ENCODE measurements at places on chromosomes 7 and 10.

GRCh38 chr7:140541513-140542227 lies 62.4 kb upstream of the MKRN1 start:
- no peak for DNase-seq

- DNase-seq = no peak
Observed at GRCh38 chr7:151863386-151864079, 13.4 kb downstream of the PRKAG2 start.

DNA sequence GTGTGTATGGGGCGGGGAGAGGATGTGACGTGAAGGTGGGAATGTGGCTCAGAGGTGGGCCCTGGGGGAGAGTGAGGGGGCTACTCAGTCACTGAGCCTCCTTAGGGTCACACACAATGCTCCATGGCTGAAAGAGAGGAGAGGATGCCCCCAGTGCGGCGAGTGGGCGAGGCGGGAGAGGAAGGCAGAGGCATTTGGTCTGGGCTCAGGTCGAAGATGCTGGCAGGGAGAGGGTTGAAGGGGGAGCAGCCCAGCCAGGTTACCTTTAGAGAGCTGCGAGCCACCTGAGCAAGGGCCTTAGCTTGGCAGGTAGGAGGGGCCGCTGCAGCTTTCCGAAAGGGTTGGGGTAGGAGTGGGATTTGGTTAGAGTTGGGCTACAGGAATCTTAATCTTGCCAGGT lies 4.7 kb upstream of the LOXL4 start:
- no peak for DNase-seq

DNA sequence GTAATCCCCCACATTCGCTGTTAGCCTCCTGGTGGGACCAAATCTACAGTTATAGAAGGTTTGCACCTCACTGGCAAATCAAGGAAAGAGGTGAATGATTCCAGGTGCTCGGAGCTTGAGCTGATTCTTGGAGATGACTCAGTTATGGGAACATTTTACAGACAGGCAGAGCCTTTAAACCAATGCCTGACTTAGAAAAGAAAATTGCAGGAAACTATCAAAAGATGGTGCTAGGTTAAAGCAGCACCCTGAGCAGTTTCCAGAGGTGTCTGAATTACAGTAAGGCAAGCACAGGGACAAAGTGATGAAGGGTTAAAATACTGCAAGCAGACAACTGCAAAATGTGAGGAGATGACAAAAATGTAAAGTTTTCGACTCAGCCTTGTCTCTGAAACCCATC lies 2.9 kb downstream of the LRRTM3 start:
- DNase-seq = no peak

DNA sequence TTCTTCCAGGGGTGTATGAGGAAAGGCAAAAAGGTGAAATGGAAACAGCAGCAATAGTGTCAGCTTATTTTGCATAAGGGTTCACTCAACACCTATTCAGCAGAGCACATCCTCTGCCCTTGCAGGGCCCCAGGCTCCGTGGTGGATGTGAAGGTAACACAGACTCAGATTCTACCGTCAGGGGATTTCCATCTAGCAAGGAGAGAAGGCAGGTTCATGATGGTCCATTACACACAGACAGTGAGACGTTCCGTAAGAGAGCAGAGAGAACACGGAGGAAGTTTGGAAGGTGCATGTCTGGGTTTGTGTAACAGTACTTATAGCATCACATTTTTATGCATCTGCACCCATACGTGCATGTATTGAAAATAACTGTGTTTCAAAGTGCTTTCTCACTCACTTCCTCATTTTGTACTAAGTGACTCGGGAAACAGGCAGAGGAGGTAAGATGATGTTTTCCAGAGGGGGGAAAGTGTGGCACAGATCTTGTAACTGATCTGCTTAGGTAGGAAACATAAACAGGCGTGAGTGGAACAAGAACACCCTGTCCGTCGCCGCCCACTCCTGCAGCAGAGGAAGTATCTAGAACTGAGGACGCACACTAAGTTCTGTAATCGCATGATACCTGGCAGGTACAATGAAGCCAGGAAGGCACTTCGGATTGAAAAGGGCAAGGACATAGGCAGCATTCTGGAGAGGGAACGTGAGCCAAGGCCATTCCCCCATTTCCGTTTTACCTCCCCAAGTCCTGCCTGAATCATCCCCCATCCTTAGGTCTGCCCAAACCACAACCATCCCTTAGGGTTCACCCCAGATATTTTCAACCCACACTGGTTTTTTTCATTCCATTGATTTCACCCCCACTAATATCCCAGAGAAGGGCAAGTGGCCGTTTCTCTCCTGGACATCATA lies 1.0 kb upstream of the ENO4 start:
- no peak for DNase-seq

- no peak for DNase-seq
Observed at GRCh38 chr7:134414109-134414508, 44.8 kb downstream of the AKR1B1 start.

DNA sequence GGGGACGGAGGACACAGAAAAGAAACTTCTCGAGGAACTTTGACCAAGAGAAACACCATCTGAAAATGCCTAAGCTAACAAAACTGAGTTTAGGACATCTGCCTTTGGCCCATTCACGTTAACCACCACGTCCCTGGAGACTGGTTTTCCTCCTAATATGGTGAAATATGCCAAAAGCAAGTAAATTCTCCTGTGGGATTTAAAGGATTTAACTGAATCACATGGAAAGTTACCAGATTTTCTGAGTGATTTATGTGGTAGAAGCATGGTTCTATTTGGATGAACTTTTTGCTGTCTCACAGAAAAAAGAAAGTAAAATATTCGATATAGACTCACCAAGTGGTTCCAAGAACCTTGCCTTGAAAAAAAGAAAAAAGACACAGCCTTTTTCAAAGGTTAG lies 30.4 kb upstream of the BMPER start:
- DNase-seq = no peak

- no peak for DNase-seq
Observed at GRCh38 chr7:30973791-30974604, 10.2 kb downstream of the GHRHR start.

DNA sequence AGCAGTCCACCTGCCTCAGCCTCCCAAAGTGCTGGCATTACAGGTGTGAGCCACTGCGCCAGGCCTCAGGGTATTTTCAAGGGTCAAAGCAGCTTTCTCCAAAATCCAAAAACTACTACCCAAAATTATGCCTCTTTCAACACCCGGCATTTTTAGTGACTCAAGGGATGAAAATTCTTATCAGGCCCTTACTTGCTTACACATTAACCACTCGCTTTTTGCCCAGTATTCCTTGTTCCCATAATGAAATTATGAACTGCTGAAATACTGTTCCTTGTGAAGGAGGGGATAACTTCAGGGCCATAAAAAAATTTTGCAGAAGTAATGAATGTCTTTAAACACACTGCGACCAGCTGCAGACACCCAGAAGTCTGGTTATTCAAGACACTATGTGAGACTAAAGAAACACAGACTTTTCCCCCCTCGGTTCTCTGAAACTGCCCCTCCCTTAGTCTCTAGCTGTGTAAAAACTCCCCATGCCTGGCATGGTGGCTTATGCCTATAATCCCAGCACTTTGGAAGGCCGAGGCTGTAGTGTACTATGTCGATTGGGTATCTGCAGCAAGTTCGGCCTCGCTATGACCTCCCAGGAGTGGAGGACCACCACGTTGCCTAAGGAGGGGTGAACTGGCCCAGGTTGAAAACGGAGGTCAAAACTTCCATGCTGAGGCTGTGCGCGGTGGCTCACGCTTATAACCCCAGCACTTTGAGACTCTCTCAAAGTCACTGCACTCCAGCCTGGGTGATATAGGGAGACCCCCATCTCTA lies 12.0 kb downstream of the FXYD4 start:
- no peak for DNase-seq

DNA sequence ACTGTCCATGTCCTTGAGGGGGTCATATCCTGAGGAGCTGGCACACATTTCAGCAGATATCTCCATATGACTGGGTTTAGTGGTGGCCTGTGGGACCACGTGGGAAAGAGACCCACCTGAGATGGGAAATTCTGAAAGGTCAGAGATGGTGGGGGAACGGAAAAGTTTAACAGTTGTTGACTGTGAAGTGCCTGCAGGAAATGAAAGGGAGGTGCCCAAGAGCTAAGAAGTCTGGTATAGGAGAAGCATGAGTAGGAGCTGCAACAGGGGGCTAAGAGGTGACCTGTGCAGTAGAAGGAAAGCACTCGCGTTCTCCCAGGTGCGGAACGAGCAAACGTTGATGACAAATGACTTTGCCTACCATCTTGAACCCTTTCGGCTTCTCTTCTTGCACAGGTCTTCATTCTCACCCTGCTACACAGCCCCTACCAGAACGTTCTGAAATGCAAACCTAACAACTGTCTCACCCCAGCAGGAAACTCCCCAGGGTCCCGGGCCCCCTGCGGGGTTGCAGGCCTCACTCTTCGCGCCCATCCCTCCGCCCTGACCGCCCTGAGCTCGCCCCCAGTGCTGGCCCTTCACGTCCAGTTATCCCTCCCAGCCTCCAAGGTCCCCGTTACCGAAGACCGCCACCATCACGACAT lies 9.8 kb upstream of the FXYD4 start:
- DNase-seq = no peak

DNA sequence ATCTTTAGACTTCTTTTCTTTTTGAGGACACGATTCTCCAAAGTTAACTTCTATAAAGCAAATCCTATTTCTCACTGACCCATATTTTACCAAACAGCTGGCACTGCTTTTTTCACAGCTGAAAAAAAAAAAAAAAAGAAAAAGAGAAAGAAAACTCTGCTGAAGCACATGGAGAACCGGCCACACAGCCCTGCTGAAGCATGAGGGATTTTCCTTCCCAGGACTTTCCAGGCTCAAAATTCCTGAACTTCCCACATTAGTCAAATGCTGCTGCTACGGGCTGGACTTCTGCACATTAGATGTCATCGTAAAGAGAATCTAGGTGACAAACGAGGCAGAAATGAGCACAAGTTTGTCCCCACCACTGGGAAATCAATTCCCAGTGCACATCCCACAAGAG lies 25.2 kb downstream of the HIPK2 start:
- no peak for DNase-seq

DNA sequence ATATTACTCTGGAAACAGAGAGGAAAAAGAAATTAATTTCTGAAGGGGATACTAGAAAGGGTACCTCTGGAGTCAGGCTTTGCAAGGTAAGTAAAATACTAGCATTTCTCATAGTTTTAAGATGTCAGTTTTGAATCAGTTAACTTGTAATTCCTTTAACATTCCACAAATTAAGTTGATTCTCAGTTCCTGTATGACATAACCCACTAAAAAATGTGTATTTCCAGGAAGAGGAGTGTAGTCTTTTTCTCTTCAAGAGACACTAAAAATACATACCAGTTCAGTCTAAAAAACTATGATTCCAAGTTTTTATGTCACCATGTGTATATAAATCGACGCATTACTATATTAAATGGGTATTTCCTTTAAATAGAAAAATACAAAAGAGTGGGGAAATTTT lies 113.2 kb downstream of the CDK6 start:
- DNase-seq = no peak

DNA sequence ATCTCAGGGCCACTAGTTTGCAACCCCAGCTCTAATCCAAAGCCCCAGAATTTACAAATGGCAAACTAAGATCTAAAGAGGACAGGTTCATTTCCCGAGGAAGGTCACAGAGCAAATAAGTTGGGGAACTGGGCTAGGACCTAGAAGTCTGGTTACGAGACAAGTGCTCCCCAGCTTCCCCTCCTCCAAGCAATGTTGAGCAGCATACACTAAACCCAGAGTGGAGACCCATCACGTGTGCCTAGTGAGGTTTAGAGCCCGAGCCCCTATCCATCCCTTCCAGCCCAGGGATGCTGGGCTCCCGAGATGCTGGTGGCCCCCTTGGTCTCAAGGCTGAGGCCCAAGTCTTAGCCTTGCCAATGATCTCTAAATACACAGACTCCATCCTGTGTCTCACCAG lies 209.5 kb upstream of the ZMIZ1 start:
- no peak for DNase-seq

DNA sequence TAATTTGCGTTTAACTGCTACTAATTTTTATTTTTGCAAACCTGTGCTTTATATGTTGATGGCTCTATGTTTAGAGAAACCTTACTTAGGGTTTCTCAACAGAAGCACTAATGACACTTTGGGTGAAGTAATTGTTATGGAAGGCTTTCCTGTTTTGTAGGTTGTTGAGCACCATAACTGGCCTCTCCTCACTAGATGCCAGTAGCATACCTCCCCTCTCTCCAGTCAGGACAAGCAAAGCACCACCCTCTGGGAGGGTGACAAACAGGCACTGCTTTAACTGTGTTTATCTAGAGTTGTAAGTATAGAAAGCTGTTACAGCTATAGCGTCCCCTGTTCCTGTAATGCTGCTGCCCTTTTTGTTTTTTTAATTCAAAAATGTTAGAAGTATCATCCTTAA lies 60.9 kb downstream of the WAC start:
- DNase-seq = no peak

GRCh38 chr7:103766660-103767059 lies 222.8 kb downstream of the RELN start:
- DNase-seq = no peak

DNA sequence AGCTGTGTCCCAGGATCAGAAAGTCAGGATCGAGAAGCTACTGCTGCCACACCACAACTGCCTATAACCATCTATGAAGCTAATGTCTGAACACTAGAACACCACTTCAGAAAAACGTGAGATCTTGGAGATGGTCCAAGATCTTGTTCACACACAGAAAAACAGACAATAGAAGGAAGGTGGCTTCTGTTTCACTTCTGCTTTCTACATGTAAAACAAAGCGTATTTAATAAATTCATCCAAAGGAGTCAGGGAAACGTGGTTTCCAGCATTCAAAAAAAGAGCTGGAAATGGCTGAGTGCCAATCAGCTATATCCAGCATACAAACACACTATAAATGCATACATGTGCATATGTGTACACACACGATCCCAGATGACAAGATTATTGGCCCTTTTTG lies 70.2 kb upstream of the CCDC71L start:
- DNase-seq = no peak

DNA sequence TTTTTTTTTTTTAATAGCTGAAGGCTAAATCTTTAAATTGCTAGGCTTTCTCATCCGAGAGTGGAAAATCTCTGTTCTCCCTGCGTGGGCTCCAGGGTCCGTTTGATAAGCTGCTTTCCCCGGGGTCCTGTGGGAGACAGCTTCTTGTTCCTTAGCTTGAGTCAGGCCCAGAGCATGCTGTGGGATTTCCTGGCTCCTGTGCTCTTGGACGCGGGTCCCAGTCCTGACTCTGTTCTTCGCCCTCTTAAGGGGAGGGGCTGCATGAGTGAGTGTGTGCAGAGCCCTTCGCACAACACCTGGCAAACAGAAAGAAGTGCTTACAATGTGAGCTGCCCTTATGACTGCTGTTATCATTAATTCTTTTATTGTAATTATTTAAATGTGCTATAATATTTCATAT lies 133.5 kb downstream of the TACC2 start:
- DNase-seq = no peak

DNA sequence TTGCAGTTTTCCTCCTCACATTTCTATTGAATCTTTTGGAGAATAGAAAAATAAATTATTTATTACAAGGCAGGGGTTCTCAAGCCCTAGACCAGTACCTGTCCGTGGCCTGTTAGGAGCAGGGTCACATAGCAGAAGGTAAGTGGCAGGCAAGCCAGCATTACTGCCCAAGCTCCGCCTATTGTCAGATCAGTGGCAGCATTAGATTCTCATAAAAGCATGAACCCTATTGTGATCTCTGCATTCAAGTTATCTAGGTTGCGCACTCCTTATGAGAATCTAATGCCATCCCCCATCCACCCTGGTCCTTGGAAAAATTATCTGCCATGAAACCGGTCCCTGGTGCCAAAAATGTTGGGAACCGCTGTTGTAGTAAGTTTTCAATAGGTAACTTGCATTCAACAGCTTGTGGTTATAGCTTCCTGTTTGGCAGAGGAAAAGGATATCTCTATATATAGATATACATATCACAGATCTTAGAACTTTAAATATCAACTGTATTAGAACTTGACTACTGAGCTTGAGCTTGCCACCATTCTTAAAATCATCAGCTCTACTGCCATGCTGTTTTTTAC lies 165.1 kb downstream of the AHR start:
- no peak for DNase-seq
